Activated CD4-positive, alpha-beta T cell treated with anti-CD3 and anti-CD28 coated beads for 36 hours (primary cell): ENCODE measurements at places on chromosomes 4 and X.

DNA sequence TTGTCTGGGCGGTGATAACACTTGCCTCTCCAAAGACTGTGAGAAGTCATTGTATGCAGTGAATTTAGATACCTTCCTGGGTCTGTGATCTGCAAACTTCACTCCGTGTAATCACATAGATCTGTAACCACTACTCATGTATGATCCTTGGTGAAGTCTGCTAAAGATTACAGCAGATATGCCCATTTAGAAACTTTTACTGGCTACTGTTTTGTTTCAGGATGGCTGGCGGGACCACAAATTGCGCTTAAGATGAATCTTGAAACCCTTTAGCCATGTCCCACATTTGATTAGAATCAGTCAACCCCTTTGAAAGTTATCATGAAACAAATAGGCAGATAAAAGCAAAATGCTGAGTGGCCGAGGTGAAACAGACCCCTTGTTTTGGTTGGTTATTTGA, 126.5 kb upstream of the SCML1 start:
- DNase-seq = no peak

- DNase-seq = no peak
Observed at GRCh38 chr4:40586729-40587128, 42.9 kb downstream of the RBM47 start.

- no peak for DNase-seq
Observed at GRCh38 chr4:110415478-110415877, 60.5 kb upstream of the ENPEP start.

GRCh38 chr4:168723020-168723419, 226.2 kb downstream of the PALLD start:
- no peak for DNase-seq

DNA sequence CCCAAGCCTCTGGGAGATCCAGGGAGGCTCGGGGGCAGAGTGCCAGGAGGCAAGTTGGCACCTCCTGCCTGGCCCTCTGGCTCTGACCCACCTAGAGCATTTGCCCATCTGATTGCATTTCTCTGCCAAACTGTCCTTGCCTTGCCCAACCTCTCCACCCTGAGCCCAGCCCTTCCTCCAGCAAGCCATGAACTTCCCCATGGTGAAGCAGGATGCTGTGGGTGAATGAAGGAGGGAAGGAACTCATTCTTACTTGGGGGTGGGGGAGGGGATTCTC, 9.3 kb upstream of the CNGA2 start:
- DNase-seq = no peak

DNA sequence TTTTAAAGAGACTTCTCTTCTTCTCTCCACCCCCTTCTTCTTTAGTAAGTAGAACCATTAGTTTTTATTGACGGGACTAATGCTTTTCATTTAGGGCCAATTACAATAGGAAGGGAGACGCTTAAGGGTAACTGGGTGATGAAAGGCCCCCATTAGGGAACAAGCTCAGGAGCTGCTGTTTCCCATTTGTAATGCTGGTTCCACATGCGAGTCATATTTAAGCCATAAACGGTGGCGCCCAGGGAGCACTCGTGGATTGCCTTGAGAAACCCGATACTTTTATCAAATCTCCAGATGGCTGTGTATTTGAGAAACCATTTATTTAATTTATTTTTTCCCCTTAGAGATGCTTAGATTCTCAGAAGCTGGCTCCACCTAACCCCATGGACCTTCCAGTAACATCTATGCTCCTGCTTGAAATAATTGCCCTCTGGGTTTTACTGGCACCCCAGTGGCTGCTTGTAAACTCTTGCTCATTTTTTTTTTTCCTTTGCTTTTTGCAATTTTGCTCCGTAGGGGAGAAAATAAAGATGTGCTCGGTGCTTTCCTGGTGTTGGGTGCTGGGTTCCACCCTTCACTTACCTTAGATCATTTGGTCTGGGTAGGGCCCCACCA, 124.2 kb upstream of the MSX1 start:
- no peak for DNase-seq

- no peak for DNase-seq
Observed at GRCh38 chr4:151389311-151389710, 19.7 kb upstream of the FHIP1A start.

DNA sequence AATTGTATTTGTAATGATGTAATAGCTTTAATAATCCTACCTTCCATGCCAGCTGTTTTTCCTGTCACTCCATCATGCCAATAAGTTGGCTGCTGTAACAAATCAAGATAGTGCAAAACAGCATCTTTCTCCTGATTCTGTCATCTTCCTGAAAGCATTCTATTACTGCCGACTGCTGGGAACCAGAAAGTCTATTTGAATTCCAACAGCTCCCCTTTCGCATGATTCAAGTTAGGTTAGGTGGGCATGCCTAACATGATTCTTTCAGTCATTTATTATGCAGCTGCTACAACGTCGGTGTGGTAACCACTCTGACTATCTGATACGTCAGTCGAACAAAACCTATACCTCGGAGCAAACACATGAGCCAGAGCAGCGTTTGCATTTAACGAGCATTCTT, 127.9 kb upstream of the DMD start:
- no peak for DNase-seq

DNA sequence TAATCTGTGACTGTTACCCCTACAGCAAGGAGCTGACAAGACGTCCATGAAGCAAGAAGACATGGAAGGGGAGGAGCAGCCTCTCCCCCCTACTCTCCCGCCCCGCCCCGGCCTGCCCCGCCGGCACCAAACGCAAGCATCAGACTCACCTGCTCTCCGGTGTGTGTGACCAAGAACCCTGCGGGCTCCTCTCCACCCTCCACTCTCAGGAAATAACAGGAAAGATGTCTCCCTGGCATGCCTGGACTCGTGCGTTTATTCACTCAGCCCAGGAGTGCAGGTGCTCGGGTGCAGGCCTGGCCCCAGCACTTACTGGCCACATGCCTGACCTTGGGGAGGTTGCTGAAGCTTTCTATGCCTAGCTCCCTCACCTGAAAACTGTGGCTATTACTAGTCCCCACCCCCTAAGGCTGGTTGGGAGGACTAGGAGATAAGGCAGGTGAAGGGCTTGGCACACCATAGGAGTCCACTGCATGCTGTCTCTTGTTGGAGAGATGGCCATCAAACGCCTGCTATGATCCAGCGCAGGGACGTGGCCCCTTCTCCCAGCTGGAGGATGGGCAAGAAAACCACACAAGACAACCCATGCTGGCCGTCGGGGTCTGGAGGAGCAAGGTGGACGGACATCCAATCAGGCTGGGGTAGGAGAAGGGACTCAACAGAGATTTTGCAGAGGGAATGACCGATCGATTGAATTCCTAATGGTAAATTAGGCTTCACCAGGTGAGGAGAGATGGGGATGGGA, 34.9 kb upstream of the CLDN24 start:
- no peak for DNase-seq

GRCh38 chr4:42906341-42906740, 13.8 kb downstream of the GRXCR1 start:
- DNase-seq = no peak

DNA sequence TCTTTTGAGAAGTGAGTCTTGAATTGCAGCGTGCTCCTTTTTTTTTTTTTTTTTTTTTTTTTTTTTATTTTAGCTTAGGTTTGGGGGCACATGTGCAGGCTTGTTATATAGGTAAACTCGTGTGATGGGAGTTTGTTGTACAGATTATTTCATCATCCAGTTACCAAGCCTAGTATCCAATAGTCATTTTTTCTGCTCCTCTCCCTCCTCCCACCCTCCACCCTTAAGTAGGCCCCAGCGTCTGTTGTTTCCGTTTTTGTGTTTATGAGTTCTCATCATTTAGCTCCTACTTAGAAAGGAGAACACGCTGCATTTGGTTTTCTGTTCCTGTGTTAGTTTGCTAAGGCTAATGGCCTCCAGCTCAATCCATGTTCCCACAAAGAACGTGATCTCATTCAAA, 81.3 kb upstream of the TSPAN5 start:
- DNase-seq = no peak

DNA sequence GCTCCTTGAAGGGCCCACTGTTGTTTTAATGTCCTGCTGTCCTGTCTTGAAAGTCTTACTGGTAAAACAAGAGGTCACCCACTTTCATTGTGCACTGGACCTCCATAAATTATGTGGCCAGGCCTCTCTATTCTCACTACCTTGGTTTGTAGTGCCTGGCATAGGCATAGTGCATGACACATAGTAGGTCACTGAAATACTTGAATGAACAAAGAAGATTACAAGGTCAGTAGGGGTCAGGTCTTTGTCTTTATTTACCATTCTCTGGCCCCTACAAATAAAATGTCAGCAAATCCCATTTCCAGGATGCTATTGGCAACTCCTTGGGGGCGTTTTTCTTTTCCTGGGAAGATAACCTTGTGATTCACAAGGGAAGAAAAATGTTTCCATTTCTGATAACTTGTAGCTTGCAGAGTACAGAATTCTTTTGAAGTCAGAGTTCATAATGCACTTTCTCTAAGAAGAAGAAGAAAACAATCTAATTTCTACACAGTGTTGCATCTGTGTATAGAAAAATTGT, 1.4 kb downstream of the PGM2 start:
- no peak for DNase-seq

- no peak for DNase-seq
Observed at GRCh38 chr4:135368831-135369230, 1167.2 kb upstream of the PABPC4L start.

GRCh38 chr4:87679449-87680169, 29.5 kb downstream of the DMP1 start:
- DNase-seq = peak; percentile 62

DNA sequence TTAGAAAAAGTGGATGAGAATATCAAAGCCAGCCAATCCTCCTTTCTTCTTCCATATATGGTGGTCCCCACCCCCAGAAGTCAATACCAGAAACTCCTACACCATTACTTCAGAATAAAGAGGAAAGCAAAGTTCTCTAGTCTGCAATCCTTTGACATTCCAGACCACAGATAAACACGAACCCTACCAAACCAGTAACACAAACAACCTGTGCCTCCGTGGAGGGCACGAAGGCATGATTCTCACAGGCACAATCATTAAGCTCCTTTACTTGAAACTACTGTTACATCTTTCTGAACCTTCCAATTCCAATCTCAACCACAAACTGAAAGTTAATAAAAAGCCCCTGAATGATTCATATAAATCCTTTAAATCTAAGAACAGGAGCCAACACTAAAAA, 16.3 kb downstream of the MAML3 start:
- DNase-seq = no peak

DNA sequence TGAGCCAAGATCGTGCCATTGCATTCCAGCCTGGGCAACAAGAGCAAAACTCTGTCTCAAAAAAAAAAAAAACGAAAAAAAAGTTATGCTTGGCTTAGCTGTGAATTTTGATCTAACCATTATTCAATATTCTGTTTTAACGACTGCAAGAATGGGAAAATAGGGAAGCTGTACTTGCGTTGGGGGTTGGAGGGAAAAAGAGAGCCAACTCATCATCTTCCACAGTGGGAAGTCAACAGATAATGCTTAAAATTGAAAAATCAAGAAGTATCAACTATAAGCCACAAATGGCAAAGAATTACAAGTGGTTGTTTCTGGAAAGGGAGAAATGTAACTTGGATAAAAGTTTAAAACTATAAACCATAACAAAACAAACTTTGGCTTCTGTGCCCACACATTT, 2.9 kb downstream of the TEC start:
- DNase-seq = no peak

DNA sequence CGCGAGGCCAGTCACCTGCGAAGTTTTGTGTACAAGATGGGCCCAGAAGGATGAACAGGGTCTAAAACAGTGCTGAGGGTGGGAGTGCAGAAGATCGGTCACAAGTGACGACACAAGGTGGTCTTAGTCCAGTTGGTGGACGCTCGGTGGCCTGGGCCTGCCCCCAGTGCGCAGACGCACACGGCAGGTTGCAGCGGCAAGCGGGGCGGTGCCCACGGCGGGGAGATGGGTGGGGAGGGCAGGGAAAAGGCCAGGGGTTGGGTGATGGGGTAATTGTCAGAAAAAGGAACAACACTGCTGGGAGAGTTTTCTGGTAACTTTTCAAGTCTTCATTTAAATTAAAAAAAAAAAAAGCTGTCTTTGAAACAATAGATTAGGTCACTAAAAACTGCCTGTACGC, 1.0 kb upstream of the PRDX4 start:
- DNase-seq = no peak

GRCh38 chr4:44914748-44915147, 188.4 kb upstream of the GNPDA2 start:
- no peak for DNase-seq

- DNase-seq = no peak
Observed at GRCh38 chr4:181939199-181939945, 303.8 kb upstream of the TENM3 start.

DNA sequence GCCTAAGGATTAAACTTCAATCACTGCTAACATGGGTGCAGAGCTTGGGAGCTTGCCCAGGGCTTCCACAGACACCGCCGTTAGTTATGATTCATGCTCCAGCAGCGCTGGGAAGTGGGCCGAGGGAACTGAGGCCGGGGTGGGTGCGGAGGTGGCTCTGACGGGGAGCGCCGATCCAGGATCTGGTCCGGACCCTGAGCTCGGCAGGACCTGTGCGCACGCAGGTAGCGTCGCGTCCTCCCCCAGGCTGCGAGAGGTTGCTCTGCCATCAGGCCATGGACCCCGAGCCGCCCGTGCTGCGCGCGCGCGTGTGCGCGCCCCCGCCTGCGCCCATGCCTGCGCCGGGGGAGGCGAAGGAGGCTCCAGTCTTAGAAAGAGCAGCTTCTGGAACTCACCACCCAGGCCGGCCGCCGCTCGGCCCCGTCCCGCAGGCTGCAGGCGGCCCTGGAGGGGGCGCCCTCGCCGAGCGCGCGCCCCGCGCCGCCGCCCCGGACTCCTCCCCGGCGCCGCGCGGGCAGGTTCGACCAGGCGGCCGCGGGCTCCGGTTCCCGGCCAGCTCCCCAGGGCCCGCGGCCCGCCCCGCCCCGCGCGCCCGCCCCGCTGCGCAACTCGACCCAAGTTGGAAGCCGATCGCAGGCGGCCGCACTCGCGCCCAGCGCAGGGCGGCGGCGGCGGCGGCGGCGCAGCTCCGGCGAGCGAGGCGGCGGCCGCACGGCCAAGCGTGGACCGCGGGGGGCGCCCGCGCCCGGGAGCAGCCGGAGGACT, 732 bp upstream of the ADRA2C start:
- peak; percentile 35 for DNase-seq

- no peak for DNase-seq
Observed at GRCh38 chr4:185099024-185099682, 43.9 kb upstream of the SLC25A4 start.

DNA sequence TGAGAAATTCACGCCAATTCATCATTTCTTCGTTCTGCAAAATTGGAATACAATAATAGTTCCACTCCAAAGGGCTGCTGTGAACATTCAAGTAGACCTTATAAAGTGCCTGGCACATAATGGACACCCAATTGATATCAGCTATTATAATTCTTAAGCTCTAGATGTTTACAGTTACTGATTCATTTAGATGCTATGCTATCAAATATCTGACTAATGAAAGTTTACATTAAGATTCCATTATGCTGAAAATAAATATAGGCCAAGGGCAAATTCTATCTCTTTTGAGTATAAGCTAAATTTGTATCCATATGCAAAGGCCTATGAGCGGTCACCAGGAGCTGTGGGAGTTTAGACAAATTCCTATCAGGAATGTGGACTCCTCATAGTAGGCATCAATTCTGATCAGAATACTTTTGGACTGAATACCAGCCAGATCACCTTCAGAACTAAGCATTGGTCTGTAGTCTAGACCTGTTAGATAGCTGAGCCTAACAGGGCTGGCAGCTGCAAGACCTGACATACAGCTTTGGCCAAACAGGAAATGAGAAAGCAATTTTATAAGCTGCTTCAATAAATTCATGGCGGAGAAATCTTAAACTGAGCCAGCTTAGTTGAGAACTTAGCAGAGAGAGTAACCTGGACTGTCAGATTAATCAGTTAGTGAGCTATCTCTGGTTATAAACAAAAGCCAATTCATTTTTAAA, 384.3 kb upstream of the ACTRT1 start:
- no peak for DNase-seq

GRCh38 chrX:21658746-21659145, 616 bp upstream of the KLHL34 start:
- DNase-seq = peak; percentile 38
